ENCODE measurements at places on chromosomes 1 and 21. TPM values are rescaled to one million over a fixed set of nuclear protein-coding genes. Genes with fewer than 3 reads are reported as not detected.

DNA sequence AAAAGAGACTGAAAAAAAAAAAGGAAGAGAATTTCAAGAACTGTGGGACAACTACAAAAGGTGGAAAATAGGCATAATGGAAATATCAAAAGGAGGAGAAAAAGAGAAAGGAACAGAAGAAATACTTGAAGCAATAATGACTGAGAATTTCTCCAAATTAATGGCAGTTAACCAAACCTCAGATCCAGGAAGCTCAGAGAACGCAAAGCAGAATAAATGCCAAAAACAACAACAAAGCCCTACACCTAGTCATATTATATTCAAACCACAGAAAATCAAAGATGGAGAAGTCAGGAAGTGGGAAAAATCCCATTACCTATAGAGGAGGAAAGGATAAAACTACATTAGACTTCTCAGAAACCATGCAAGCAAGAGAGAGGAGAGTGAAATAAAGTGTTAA is 20.7 kb upstream of the AHCYL1 start:
- H3K27me3 ChIP-seq: no peaks in the 10 kb centered on the region
- no peaks in the 10 kb centered on the region for H3K36me3 ChIP-seq
- DNase-seq: no peak
- no peak overlapping the region for H3K4me3 ChIP-seq
- H3K27ac ChIP-seq: no peak overlapping the region

DNA sequence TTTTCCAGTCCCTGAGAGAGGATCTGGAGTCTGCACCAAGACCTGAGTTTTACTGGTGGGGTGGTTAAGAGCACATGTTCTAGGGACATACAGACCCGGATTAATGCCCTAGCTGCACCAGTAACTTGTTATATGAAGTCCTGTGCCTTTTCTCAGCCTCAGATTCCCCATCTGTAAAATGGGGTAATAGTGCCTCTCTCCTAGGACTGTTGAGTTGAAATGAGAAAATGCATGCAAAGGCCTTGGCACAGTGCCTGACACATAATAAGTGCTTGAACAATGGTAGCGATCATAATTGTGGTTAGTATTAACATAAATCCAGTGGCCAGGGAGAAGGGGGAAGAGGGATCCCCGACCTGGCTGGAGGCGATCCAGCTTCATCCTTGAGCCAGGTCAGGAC is 12.3 kb downstream of the AHDC1 start:
- H3K4me1 ChIP-seq: peaks cover 16% of the 10 kb centered on the region
- H3K4me3 ChIP-seq: no peak overlapping the region
- no peaks in the 10 kb centered on the region for H3K27me3 ChIP-seq

GRCh38 chr1:212215910-212216309 is 69.3 kb upstream of the PPP2R5A start:
- DNase-seq: no peak
- H3K4me3 ChIP-seq: no peak overlapping the region
- no peaks in the 10 kb centered on the region for H3K4me1 ChIP-seq
- H3K27me3 ChIP-seq: no peaks in the 10 kb centered on the region
- H3K36me3 ChIP-seq: no peaks in the 10 kb centered on the region

GRCh38 chr1:228459091-228459993 is 27.8 kb upstream of the RNF187 start:
- H3K27ac ChIP-seq: no peak overlapping the region
- no peaks in the 10 kb centered on the region for H3K27me3 ChIP-seq
- peak; percentile 45 for DNase-seq
- H3K36me3 ChIP-seq: no peaks in the 10 kb centered on the region
- H3K4me3 ChIP-seq: no peak overlapping the region

- no peaks in the 10 kb centered on the region for H3K36me3 ChIP-seq
- peak overlapping the region; percentile 48 for H3K4me3 ChIP-seq
- H3K27me3 ChIP-seq: no peaks in the 10 kb centered on the region
- peak; percentile 96 for DNase-seq
- peaks cover 45% of the 10 kb centered on the region for H3K4me1 ChIP-seq
- H3K27ac ChIP-seq: peak overlapping the region; percentile 76
Observed at GRCh38 chr1:59427155-59427554, 130.3 kb downstream of the FGGY start.

DNA sequence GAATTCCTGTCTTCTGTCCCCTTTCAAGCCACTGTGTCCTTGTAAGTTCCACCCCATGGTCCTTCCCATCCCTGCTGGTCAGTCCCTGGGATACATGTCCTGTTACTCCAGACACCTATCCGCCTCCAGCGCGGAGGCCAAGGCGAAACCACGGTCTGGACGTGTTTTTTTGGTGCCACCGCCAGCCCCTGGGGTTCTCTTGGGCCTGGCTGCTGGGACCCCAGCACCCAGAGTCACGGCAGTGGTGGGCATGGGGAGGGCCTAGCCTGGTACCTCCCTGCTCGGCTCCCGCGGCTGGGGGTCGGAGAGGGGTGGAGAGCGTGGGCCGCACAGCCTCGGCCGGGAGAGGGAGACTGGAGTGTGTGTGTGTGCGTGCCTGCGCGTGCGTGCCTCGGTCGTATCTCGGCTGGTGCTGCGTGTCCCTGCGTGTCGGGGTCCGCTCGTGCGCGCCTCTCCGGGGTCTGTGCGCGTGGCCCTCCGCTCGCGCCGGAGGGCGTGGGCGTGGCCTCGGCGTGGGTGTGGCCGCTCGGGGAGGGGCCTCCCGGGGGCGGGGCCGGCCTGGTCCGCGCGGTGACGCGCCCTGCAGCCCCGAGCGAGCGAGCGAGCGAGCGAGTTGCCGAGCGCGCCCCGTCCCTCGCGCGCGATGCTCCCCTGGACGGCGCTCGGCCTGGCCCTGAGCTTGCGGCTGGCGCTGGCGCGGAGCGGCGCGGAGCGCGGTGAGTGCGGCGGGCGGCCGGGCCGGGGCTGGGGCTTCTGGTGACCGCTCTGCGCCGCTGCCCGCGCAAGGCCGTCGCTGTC is at the start of gene VWA1:
Gene VWA1, plus strand, starts transcription at position 585 of the 798 bp plus-strand sequence. Its CDS starts 59 bp downstream, at position 644.
- DNase-seq: peak; percentile 78
- peak within 1 kb of the TSS; percentile 69 for H3K4me3 ChIP-seq
- no peak within 1 kb of the TSS for H3K27ac ChIP-seq
- H3K36me3 ChIP-seq: no peaks in the 10 kb centered on the region

The APP gene
- total RNA-seq: 269 TPM

The NEXN gene
- total RNA-seq: 0.92 TPM

DNA sequence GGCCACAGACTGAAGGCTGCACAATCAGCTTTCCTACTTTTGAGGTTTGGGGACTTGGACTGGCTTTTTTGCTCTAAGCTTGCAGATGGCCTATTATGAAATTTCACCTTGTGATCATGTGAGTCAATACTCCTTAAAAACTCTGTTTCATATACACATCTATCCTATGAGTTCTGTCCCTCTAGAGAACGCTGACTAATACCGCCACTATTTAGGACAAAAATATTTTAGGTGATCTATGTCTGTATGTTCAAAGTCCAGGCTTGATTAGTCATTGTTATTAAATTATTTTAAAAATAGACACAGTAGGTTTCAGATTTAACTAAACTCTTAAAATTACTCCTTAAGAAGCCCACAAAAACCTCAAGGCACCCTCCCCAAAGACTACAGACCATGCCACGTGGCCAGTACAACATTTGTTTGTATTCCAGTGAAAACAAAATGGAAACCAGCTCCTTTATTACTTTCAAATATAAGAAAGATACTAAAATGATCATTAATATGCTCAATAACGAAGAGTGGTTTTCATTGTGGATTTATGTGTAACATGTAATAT is 63.1 kb downstream of the TMPRSS15 start:
- no peaks in the 10 kb centered on the region for H3K4me1 ChIP-seq
- H3K27me3 ChIP-seq: no peaks in the 10 kb centered on the region
- H3K36me3 ChIP-seq: no peaks in the 10 kb centered on the region
- H3K4me3 ChIP-seq: no peak overlapping the region

The WDR64 gene
- total RNA-seq: not detected

DNA sequence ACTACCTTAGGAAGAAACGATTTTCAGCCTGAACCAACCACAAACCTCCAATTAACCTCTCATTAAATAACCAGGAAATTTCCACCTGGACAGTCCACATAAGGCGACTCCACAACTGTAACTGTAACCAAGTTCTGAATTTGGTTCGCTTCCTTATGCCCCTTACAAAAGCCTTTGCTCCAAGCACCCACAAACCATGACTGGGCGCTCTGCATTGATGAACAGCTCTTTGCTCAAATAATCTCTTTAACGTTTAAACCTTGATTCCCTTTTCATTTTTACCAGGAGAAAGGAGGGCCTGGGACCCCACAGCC is 38.2 kb upstream of the ZNF124 start:
- H3K4me3 ChIP-seq: peak overlapping the region; percentile 90
- DNase-seq: no peak
- 0 out of 2 replicates have a peak overlapping the region, but pooled peaks have one; percentile 34 for H3K27ac ChIP-seq
- H3K36me3 ChIP-seq: no peaks in the 10 kb centered on the region

GRCh38 chr1:27668121-27668807 is 3.7 kb downstream of the IFI6 start:
- H3K4me3 ChIP-seq: no peak overlapping the region
- no peak overlapping the region for H3K27ac ChIP-seq
- H3K36me3 ChIP-seq: no peaks in the 10 kb centered on the region
- no peak for DNase-seq

DNA sequence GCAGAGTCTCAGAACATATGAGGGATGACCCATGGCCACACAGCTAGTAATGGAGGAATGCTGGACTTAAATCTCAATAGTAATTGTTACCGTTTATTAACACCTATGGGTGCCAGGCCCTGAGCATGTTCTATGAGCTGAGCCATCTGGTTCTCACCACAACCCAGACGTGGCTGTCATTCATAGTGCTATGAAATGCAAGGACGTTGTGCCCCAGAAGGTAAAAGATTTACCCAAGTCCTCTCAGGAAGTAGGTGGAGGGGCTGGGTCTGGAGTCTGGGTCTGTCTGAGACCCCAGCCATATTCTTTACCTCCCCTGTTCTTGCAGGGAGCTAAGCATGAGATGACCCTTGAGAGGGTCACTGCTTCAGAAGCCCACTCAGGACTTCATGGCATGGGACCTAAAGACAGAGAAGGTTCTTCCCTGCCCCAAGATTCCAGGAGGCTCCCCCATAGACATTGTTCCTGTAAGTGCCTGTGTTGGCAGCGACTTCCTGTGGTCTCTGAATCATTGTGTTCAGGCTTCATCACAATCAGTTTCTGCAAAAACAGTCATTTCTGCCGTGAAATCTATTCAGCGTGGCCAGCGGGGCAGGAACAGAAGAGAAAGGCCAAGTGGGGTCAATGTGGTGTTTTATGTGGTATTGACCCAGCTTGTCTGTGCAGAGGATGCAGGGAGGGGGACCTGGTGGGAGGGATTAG is 475.4 kb downstream of the PTPRU start:
- H3K36me3 ChIP-seq: no peaks in the 10 kb centered on the region
- H3K4me3 ChIP-seq: no peak overlapping the region
- no peaks in the 10 kb centered on the region for H3K27me3 ChIP-seq
- DNase-seq: no peak
- H3K4me1 ChIP-seq: peaks cover 32% of the 10 kb centered on the region

- no peaks in the 10 kb centered on the region for H3K36me3 ChIP-seq
- H3K4me3 ChIP-seq: no peak overlapping the region
- H3K27me3 ChIP-seq: peaks cover 55% of the 10 kb centered on the region
Observed at GRCh38 chr1:38456531-38456876, 403.1 kb downstream of the RRAGC start.

- no peaks in the 10 kb centered on the region for H3K4me1 ChIP-seq
- no peak overlapping the region for H3K27ac ChIP-seq
Observed at GRCh38 chr1:63748641-63749040, 25.2 kb upstream of the ROR1 start.

The WNT9A gene
- total RNA-seq: 42.2 TPM

DNA sequence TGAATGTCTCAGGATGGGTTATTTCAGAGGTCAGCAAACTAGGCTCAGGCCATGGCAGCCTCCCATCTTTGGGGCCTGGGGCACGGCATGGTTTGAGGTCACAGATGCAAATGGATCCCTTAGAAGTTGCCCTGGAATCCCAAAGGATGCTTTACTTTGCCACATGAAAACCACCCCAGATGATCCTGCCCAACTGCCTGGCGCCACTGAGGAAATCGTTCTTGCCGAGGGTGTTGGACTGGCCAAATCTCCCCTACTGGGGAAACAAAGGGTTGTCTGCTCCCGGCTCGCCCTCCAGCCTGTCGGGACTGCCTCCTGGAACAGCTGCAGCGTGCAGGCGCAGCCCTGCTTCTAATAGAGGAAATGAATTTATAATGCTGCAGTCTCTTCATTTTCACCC is 173.0 kb upstream of the LMO4 start:
- H3K4me3 ChIP-seq: no peak overlapping the region
- peaks cover 11% of the 10 kb centered on the region for H3K4me1 ChIP-seq
- H3K27me3 ChIP-seq: no peaks in the 10 kb centered on the region
- H3K36me3 ChIP-seq: no peaks in the 10 kb centered on the region

DNA sequence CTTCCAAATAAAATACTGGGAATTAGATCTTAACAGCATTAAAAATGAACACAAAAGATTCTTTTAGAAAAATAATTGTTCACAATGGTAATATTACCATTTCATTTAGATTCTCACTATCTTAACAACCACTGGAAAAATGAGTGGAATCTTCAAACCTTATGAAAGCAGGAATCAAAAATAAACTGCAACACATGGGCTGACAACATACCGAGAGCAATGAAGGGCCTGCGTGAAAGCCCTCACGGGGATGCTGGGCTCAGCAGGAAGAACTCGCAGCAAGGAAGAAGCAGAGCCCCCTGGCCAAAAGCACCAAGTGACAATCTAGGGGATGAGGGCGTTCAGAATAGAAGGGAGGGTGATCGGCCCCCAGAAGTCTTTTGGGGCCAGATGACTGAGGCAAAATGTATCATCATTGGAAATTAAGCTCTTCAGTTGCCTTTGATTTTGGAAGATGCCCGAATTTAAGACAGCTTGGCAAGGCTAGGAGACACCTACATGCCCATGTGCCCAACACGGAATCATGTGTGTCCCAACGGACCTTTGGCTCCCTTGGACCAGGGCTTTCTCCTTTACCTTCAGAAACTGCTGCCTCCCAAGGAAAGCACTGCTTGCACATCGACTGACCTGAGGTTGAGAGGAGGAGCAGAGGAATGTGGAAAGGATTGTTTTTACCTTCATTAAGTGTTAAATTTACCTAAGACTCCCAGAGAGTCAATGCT is 103.9 kb downstream of the TGFBR3 start:
- H3K27ac ChIP-seq: no peak overlapping the region
- no peaks in the 10 kb centered on the region for H3K36me3 ChIP-seq
- no peaks in the 10 kb centered on the region for H3K4me1 ChIP-seq
- H3K4me3 ChIP-seq: no peak overlapping the region

DNA sequence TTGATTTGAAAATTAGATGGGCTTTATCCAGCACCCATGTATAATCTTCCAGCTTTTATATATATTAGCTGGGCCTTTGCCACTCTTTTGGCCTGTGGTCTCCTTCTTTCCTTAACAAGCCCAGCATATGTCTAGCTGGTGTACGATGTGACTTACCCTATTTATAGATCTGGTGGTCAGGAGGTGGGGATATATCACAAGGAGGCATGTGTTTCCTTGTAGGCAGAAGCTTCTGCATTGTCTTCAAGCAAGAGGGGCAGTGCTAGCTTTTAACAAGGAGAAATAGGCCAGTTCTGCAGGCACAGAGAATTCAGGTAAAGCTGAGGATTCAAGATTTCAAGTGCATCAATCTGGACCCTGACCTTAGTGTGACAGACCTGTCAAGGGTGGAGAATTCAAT is 38.0 kb upstream of the DNASE2B start:
- H3K27ac ChIP-seq: no peak overlapping the region
- H3K4me1 ChIP-seq: peaks cover 23% of the 10 kb centered on the region
- H3K27me3 ChIP-seq: no peaks in the 10 kb centered on the region
- no peaks in the 10 kb centered on the region for H3K36me3 ChIP-seq

- H3K36me3 ChIP-seq: peaks cover 22% of the 10 kb centered on the region
- peaks cover 68% of the 10 kb centered on the region for H3K4me1 ChIP-seq
- DNase-seq: peak; percentile 94
- peak overlapping the region; percentile 89 for H3K27ac ChIP-seq
- peak overlapping the region; percentile 19 for H3K4me3 ChIP-seq
Observed at GRCh38 chr21:34845521-34846451, 177.0 kb downstream of the CLIC6 start.

All from PC-9 (cell line).